Activated T-cell treated with anti-CD3 and anti-CD28 coated beads, Interleukin-2, amount 50 U/mL, for 24 hours (primary cell): ENCODE measurements at places on chromosomes 2 and 18.

- DNase-seq, result no peak
Observed at GRCh38 chr18:73715210-73715670, 432.4 kb downstream of the FBXO15 start.

DNA sequence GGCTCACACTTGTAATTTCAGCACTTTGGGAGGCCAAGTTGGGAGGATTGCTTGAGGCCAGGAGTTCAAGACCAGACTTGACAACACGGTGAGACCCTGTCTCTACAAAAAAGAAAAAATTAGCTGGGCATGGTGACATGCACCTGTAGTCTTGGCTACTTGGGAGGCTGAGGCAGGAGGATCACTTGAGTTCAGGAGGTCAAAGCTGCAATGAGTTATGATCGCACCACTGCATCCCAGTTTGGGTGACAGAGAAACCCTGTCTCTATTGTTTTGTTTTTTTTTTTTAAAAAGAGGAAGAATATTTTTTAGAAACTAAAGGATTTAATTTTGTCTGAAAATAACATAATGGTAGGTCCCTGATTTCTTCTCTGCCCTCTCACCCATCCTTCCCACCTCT lies 79.4 kb upstream of the TMEM200C start:
- DNase-seq, result no peak

- DNase-seq, result no peak
Observed at GRCh38 chr2:165827016-165827920, 33.2 kb upstream of the GALNT3 start.

DNA sequence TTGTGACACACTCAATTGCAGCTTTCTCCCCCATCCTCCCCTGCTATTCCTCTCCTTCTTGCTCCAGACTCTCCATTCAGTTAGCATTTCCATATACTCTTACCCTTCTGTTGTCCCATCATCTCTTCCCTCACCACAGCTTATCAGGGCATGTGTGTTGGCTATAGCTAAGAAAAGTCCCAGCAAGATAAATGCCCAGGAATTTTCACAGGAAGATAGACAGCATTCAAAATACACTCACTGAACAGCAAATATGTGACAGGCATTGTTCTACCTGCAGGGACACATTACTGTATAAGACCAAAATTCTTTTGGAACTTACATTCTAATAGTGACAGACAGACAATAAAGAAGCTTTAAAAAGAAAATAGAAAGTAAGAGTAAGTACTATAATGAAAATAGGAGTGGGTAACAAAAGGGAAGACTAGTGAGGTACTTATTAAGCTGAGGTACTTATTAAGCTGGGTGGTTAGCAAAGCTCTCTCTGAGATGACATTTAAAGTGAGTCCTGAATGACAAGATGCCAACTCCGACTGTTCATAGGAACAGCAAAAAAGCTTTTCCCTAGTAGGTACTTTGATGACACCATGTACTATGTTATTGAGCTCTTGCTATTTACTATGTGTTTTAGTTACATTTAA lies 86.2 kb downstream of the CHN1 start:
- DNase-seq, result no peak

DNA sequence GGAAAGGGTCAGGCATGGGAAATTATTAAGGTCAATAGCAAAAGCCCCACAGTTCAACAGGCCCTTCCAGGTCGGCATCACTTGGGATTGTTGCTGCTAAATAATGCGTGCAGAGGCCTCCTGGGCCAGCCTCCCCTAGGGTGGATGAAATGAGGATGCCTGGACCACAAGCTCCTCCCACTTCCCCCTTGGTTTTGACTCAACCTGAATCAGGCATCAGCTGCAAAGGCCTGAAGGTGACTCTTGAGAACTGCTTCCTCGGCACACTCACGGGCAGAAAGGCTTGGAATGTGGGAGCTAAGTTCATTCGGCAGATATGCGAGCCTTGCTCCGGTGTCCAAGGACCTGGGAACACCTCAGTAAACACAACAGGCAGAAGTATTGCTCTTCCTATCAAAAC lies 69.3 kb downstream of the MBP start:
- peak; percentile 79 for DNase-seq

GRCh38 chr2:157929871-157930667 lies 53.9 kb upstream of the ACVR1 start:
- no peak for DNase-seq

DNA sequence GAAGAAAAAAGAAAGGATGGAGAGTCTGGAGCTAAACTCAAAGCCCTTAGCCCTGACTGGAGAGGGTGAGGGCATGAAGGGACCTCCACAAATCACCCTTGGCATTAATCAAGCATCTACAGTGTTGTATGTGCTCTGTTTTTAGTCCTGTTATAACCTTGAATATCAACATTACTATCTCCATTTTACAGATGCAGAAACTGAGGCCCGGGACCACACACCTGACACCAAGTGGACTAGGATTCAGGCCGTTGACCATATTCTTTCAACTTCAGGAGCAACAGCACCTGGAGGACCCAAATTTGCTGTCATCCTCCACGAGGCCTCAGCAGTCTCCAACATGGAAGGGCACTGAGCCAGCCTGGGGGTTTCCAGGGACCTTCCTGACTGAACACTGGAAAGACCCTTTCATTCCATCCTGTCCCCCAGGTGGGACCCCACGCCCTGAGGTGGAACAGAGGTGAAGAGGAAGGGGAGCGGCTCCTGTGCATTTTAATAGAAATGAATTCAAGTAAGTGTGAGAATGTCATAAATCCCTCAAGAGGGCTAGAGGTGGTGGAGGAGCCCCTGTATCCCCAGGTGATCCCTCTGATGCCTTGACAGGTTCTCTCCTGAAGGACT lies 41.0 kb downstream of the SERTAD2 start:
- no peak for DNase-seq

DNA sequence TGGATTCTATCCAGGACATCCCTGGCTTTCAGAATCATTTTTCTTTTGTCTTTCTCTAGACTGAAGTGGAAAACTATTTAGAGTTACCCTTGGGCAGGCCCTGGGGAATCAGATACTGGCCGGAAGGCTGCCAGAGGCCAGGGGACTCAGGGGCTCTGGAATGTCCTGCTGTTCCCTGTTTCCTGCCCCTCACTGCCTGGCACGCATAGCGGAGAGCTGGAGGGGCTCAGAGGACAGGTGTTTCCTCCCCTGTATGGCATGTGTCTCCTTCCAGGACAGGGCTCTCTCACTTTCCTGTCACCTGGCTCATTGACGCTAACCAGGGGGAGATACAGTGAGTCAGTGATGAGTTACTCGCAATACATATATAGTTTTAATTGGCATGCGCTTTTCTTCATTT lies 38.8 kb downstream of the DYSF start:
- no peak for DNase-seq

- no peak for DNase-seq
Observed at GRCh38 chr18:50401888-50402287, 27.0 kb downstream of the SKA1 start.

GRCh38 chr2:4908461-4908860 lies 783.7 kb upstream of the SOX11 start:
- DNase-seq, result no peak

GRCh38 chr2:148948868-148949267 lies 73.8 kb downstream of the KIF5C start:
- no peak for DNase-seq
